Stimulated activated CD8-positive, alpha-beta memory T cell treated with anti-CD3 and anti-CD28 coated beads, Interleukin-2, amount 100 ng/mL, for 1 hour (primary cell): ENCODE measurements at places on chromosomes 3 and 15.

DNA sequence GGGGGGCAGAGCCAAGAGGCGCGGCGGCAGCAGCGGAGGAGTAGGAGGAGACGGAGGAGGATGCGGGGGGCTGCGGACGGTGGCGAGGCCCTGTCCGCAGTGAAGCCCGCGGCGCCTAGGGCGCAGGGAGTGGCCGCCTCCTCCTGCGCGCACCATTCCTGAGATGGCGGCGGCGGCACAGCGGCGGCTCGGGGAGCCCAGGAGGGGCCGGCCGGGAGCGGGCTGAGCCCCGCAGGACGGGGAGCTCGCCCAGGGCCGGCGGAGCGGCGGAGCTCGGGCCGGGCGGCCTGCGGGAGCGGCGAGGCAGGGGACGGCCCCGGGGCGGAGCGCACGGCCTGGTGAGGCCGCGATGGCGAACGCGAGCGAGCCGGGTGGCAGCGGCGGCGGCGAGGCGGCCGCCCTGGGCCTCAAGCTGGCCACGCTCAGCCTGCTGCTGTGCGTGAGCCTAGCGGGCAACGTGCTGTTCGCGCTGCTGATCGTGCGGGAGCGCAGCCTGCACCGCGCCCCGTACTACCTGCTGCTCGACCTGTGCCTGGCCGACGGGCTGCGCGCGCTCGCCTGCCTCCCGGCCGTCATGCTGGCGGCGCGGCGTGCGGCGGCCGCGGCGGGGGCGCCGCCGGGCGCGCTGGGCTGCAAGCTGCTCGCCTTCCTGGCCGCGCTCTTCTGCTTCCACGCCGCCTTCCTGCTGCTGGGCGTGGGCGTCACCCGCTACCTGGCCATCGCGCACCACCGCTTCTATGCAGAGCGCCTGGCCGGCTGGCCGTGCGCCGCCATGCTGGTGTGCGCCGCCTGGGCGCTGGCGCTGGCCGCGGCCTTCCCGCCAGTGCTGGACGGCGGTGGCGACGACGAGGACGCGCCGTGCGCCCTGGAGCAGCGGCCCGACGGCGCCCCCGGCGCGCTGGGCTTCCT is at the start of gene GPR27:
Gene GPR27 (plus strand): TSS at position 155 of the 909 bp plus-strand sequence. CDS start 195 bp downstream, at position 350.
- no peak for DNase-seq

GRCh38 chr3:46509661-46510187 is 11.9 kb downstream of the RTP3 start:
- DNase-seq: no peak

DNA sequence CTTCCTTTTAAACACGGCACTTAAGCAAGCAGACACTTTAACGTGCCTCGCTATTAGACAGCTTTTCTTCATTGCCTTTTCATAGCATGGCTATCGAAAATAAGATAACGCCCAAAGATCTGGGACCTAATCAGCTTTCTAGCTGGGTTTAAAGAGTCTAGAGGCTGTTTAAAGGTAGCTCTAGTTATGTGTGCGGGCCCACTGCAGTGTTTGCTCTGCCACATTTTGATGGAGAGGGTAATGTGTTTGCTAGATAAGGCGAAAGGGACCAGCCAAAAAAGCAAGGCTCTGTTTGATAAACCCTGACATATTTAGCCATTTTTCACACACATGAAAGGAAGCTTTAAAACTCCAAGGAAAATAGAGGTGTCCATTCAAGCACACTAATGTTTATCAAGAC is 91.6 kb downstream of the NR2F2 start:
- no peak for DNase-seq

- DNase-seq: no peak
These were observed 122.1 kb upstream of the TPRG1 start for GRCh38 chr3:189049458-189050236.

GRCh38 chr3:101780661-101781060 is 1.6 kb downstream of the NXPE3 start:
- DNase-seq: no peak

- DNase-seq: no peak
These were observed 303.0 kb upstream of the TPRG1 start for GRCh38 chr3:188868803-188869202.

- no peak for DNase-seq
These were observed 67.2 kb downstream of the DNASE1L3 start for GRCh38 chr3:58143417-58144055.

- DNase-seq: no peak
These were observed 93.8 kb downstream of the RFTN1 start for GRCh38 chr3:16419640-16420241.

- no peak for DNase-seq
These were observed 58.8 kb downstream of the TUBGCP4 start for GRCh38 chr15:43429687-43430086.

GRCh38 chr15:72865486-72865885 is 81.9 kb upstream of the ADPGK start:
- no peak for DNase-seq

DNA sequence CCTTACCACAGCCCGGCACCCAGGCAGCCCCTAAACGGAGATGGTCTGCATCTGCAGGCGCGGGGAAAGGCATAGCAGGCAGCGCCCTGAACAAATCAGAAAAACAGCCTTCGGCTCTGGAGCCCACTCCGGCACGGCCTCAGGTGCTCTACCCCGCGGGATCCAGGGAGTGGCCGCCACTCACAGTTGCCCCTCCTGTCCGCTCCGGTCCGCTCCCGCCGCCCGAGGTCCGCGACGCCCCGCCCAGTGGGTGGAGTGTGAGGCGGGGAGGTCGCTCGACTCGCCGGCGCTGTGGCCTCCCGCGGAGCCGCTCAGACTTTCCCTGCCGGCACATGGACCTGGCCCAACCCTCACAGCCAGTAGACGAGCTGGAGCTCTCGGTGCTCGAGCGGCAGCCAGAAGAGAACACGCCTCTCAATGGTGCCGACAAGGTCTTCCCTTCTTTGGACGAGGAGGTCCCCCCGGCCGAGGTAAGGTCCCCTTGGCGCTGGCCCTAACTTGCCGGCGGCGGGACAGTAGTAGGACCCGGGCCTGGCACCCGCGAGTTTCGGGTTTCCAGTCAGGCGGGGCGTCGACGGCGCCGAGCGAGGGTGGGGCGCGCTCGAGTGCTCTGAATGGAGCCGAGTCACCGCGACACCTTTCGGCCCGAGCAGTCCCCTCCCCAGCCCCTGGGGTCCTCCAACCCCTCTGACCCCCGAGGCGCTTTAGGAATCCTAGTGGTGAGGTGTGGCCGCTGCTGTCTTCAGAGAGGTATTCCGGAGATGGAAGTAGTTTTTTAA is at the start of gene C3orf52:
Gene C3orf52 (plus strand): TSS at position 314 of the 779 bp plus-strand sequence. CDS start 19 bp downstream, at position 333.
- DNase-seq: peak; percentile 12

DNA sequence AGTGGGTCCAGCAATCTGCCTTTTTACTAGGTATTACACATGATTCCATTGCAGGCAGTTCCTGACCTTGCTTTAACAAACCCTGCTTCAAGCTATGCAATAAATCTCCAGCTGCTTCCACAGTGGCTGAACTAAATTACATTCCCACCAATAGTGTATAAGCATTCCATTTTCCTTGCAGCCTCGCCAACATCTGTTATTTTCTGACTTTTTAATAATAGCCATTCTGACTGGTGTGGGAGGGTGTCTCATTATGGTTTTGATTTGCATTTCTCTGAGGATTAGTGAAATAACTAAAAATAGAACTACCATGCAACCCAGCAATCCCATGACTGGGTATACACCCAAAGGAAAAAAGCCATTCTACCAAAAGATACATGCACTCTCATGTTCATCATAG is 36.4 kb upstream of the DNAJC13 start:
- DNase-seq: no peak

- DNase-seq: no peak
These were observed 5.5 kb downstream of the UROC1 start for GRCh38 chr3:126512026-126512425.

- no peak for DNase-seq
These were observed 82.8 kb downstream of the PLXNA1 start for GRCh38 chr3:127065561-127066290.

GRCh38 chr15:97457203-97457847 is 503.2 kb upstream of the ARRDC4 start:
- DNase-seq: no peak

DNA sequence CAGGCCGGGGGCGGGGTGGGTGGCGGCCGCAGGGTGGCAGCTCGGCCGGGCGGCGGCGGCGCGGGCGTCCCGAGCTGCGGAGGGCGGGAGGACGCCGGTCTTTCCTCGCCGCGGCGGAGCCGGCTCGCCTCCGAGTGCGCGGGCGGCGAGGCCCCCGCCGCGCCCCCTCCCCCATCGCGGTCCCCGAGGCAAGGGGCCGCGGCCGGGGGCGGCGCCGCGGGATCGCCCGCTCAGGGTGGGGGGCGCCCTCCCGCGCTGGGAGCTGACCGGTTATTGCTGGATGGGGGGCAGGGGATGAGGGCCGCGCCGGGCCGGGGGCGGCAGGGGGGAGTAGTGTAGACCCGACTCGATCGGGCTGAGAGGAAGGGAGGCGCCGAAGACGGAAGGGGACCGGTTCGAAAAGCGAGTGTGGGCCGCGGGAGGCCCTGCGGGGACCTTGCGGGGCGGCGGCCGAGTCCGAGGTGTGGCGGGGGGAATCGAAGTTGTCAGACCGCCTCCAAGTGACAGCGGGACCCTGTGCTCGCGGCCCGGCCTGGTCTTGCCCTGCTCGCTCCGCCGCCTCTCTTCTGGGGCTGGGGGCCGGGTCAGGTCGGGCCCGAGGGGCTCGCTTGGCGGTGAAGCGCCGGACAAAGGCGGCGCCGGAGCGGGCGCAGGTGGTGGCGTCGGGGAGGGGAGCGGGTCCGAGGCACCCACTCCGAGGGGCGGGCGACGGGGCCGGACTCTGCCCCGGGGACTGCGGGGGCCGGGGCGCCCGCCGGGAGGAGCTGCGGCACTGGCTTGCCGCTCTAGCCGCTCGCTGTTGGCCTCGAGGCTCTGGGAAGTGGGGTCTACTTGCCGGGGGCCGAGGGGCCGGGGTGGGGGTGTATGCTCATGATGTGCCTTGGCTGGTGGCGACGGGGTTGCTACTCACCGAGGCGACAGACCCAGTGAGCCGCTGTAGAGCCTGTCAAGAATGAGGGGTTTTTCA is 1.1 kb downstream of the BAHD1 start:
- DNase-seq: no peak
